ENCODE measurements at places on chromosomes 1 and 21.

DNA sequence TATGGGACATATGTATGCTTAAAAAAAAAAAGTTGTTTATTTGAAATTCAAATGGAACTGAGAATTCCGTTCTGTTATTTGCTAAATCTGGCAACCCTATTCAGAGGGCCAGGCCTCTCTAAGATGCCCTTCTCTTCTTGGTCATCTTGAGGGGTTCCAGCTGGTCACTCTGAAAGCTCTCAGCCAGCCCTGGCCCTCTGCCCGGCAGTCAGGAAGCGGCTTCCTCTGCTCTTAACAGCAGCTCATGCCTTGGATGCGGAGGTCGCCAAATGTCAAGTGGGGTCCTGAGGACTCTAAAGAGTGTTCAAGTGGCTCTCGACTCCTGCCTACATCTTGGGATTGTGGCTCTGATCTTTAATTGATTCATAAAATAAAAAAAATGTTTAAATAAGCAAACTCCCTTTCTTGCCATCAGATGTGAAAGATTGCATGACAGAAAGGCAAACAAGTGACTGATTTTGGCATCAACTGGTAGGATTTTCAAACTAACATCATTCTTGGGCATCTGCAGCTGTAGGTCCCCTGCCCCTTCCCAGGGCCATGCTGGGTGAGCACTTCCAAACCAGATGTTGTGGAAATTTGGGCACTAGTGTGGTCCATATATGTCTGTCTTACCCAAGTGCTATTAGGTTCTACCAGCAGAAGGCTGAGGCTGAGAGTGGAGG lies 130.8 kb downstream of the PRDM2 start:
- no peak for DNase-seq

- DNase-seq: no peak
These were observed 109.1 kb upstream of the LMO4 start for GRCh38 chr1:87219626-87220025.

GRCh38 chr1:185155600-185156287 lies 1.0 kb downstream of the TRMT1L start:
- DNase-seq: no peak

GRCh38 chr1:85460555-85461088 lies 4.3 kb downstream of the DDAH1 start:
- no peak for DNase-seq

- DNase-seq: no peak
These were observed 25.7 kb upstream of the PEX10 start for GRCh38 chr1:2438038-2438437.

DNA sequence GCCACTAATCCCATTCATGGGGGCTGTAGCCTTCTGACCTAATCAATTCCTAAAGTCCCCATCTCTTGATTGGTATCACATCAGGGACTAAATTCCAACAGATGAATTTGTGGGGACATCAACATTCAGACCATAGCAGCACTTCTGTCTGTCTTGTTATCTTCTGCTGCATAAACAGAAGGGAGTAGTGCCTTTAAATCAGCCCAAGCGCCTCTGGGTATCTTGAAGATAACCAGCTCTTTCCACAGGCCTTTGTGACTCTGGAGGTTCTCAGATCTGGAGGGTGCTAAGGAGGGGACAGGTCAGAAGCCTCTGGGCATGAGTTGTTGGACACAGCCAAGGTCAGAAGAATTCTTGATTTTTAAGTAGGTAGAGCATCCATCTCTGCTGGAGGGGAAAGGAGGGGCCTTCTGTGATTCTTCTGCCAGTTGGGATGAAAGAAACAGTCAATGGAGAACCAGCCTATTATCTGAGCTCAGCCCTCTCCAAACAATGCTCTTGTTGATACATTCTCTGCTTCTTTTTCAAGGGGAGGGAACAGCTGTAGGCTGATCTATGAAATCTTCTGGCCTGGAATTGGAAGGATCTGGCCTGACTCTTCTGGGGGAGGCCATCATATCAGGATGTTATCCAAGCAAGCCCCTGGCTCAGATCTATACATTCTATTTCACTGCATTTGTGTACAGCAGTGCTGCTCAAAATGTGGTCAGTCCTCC lies 31.3 kb upstream of the LRIG2 start:
- DNase-seq: no peak

DNA sequence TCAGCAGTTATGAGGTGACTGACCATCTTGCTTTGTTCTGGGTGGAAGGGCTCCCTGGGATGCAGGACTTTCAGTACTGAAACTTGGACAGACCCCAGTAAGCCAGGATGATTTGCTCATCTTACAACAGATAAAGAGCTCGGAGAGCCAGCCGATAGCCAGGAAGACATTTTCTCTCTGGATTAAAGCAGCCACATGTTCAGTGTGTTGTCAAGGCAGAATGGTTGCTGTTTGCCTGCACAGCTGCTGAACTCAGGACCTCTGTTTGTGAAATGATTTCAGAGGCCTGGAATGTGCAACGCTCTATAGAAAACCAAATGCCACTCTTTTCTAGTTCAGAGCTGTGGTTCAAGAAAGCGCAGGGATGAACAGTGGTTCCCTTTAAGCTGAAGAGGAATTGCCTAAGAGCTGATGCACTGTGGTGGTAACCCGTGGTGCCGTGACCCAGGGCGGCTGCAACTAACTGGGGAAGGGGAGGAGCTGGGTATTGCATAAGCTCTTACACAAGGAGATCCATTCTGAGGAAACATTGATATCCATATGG lies 40.7 kb downstream of the CASQ2 start:
- DNase-seq: no peak

GRCh38 chr1:9086045-9086444 lies 16.6 kb upstream of the SLC2A5 start:
- DNase-seq: no peak

- no peak for DNase-seq
These were observed 65.5 kb upstream of the AK4 start for GRCh38 chr1:65082346-65083040.

- DNase-seq: no peak
These were observed 1706.6 kb downstream of the MRPL39 start for GRCh38 chr21:23900727-23901126.

- no peak for DNase-seq
These were observed 687 bp downstream of the TGFBR3 start for GRCh38 chr1:91885213-91885715.

DNA sequence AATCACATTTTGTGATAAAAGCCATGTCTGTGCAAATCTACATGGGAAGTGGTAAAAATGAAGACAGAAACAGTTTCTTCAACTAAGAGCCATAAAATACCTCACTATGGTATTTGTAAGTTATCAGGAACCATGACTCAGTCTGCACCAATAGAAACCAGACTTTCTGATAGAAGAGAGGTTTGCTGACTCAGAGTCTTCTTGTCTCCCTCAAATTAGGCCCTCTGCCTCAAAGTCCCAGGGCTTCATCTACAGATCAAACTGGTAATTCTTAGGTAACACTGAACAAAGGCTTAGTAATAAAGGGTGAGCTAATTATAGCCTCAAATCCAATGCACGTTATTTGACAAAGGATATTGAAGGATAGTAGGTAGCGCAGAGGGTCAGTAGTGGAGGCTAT lies 30.9 kb upstream of the SSX2IP start:
- DNase-seq: no peak

GRCh38 chr1:109498161-109498801 lies 4.4 kb downstream of the CYB561D1 start:
- DNase-seq: no peak

DNA sequence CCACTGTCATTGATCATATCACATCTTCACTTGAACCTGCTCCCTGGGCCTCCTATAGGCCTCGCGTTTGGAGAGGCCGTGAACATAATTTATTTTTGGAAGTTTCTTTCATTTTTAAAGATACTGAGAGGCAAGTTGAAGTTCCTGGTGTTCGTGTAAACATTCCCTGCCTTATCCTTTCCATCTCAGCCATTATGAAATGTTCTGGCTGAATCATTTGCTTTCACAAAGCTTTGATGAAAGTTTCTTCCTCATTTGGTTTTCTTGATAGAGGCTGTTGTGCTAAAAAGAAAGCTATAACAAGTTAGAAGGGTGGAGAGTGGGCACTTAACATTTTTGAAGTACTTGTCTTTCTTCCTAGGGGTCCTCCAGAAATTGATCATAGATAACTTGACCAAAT lies 15.5 kb downstream of the CAMTA1 start:
- no peak for DNase-seq

GRCh38 chr1:243628476-243628907 lies 221.6 kb downstream of the AKT3 start:
- DNase-seq: no peak

DNA sequence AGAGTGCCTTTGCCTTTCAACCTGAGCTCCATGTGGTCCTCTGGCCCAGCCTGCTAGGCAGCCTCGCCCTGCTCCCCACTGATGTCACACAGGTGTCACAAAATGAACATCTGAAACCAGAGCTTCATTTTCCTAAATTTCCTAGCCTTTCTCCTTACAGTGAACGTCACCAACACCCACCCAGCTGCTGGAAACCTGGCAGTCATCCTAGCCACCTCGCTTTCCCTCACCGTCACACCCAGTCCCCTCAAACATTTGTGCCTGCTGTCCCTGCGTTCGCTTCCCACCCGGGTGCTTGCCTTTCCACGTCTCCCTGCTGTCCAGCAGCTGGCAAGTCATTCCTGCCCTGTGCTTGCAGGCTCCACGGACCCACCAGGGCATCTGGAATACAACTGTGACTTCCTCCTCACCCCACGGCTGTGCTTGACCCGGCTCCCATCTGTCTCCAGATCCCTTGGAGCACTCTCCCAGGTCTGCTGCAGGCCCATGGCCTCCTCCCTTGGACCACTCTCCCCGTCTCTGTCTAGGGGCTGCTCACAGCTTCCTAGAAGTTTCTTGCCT lies 23.5 kb downstream of the ADARB1 start:
- no peak for DNase-seq

GRCh38 chr1:9198538-9199361 lies 35.8 kb upstream of the H6PD start:
- DNase-seq: no peak

GRCh38 chr1:228452194-228453021 lies 34.8 kb upstream of the RNF187 start:
- DNase-seq: no peak

DNA sequence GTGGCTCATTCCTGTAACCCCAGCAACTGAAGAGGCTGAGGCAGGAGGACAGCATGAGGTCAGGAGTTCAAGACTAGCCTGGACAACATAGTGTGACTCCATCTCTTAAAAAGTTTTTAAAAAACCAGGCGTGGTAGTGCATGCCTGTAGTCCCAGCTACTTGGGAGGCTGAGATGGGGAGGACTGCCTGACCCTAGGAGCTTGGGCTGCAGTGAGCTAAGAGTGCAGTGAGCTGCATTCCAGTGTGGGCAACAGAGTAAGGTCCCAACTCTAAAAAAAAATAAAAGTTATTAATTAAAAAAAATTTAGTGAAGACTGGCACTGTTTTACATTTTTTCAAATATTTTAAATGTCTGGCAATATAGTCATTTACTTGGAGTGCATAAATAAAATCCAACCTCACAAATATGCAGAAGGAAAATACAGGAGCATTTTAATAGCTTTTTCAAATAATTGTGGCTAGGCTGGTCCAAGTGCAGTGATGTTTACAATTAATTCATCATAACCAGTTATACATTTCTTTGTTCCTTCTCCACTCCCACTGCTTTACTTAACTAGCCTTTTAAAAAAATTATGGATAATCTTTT lies 10.8 kb downstream of the ZBTB8OS start:
- no peak for DNase-seq

- DNase-seq: no peak
These were observed 249.9 kb downstream of the NFIA start for GRCh38 chr1:61332196-61332753.

GRCh38 chr1:204003536-204003935 lies 69.4 kb upstream of the SOX13 start:
- DNase-seq: no peak

- no peak for DNase-seq
These were observed 50.1 kb downstream of the MRPL39 start for GRCh38 chr21:25557180-25557579.

- no peak for DNase-seq
These were observed 13.7 kb upstream of the RPL5 start for GRCh38 chr1:92817986-92818764.
